ENCODE measurements at places on chromosomes 12 and 14.
A peak's percentile ranks its signal among the peaks of the same experiment; 100 is the strongest.

GRCh38 chr12:105272152-105272551, 36.2 kb upstream of the APPL2 start:
- no peak for DNase-seq

DNA sequence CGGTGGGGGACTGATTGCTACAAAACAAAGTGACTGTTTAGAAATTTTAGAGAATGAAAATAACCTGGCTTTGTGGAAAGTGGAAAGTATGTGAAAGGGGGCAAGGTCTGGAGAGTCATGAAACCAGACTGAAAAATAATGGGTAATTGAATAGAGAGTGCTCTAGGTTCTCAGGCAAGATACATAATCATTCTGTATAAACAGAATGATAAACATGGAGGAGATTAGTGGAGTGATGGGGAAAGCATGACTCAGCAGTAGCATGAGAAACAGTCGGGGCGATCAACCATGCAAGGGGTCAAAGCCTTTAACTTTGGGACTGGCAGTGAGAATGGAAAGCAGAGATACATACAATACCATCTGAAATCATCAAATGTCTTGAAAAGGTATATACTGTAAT, 332.5 kb downstream of the CCER1 start:
- DNase-seq = no peak

DNA sequence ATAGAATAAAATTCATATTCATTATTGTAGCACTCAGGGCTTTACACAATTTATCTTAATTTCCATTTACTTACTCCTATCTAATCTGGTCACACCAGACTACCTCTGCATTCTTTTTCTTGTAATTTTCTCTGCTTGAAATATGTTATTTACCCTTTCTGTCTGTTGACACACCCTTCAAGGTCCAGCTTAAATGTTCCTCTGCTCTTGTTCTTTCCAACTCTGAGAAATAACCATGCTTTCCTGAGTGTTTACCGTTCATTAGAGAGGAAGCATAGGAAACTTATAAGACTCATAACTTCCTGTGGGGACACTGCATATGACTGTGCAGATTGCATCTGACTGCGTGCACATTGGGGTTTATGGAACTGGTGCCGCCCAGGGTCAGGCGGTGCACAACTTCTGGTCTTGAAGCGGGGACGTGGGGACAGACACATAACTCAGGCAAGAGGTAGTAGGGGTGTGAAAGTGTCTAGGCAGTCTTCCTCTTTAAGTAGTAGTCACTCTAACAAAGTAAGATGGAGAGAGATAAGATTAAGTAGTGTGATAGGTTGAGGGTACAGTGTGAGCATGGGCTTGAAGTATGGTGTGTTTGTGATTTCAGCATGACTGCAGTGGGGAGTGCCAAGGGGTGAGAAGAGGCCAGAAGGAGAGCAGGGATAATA, 42.6 kb upstream of the FOXJ2 start:
- DNase-seq = peak; percentile 31

DNA sequence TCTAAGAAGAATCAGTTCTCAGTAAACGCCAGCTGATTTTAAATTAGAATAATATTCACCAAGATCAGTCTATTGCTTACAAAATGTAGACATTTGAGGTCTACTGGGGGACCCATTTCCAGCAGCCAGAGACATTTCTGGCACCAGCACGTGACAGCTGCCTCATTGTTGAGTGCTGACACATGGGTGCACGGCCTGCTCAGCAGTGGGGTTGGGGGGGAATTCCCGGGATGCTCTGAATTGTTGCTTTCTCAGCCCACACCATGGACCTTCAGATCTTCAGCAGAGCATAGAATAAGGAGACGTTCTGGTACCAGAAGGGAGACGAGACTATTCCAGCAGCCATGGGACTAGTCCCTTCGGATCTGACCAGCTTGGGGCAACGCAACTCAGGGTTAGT, 18.3 kb downstream of the PLEKHG7 start:
- no peak for DNase-seq

DNA sequence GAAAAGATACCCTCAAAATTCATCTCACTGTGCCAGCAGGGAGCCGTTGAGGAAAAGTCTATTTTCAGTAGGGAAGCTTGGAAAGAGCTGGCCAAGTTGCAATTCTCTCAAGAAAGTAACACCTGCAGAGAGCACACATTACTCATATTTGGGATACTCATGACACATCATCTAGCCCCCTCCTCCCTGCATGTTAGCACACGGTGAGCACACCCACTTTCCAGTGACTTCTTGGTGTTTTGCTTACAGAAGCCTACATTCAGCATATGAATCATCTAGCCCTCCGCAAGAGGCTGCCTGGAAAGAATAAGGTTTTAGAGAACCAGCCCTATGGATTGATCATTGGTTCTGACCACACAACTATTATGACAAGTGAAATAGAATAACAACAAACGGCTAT, 124.5 kb downstream of the PTPRO start:
- DNase-seq = no peak

GRCh38 chr12:80041692-80042091, 57.6 kb upstream of the OTOGL start:
- no peak for DNase-seq

GRCh38 chr12:51631591-51631990, 40.6 kb downstream of the SCN8A start:
- no peak for DNase-seq

- DNase-seq = no peak
Measured at GRCh38 chr14:26276757-26277156, 321.1 kb downstream of the NOVA1 start.

DNA sequence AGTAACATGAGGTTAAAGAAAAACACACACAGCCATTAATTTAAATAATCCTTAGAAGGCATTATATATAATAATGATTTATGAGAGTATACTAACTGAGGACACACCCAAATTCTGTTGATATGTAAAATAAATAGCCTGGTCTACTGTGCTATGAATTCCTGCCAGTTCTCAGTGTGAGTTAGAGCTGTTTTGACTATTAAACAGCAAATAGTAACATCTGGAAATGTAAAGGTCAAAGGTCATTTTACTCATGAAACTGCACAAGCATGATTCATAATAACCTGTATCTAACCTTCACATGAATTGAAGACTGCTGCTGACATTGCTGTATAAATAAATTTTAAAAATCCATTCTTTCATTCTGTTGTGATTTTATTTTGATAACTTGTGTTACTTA, 966.7 kb downstream of the SLC6A15 start:
- DNase-seq = no peak

GRCh38 chr14:60652674-60653651, 3.7 kb upstream of the SIX1 start:
- DNase-seq = no peak

- DNase-seq = no peak
Measured at GRCh38 chr12:127178463-127178862, 1088.5 kb upstream of the TMEM132C start.

DNA sequence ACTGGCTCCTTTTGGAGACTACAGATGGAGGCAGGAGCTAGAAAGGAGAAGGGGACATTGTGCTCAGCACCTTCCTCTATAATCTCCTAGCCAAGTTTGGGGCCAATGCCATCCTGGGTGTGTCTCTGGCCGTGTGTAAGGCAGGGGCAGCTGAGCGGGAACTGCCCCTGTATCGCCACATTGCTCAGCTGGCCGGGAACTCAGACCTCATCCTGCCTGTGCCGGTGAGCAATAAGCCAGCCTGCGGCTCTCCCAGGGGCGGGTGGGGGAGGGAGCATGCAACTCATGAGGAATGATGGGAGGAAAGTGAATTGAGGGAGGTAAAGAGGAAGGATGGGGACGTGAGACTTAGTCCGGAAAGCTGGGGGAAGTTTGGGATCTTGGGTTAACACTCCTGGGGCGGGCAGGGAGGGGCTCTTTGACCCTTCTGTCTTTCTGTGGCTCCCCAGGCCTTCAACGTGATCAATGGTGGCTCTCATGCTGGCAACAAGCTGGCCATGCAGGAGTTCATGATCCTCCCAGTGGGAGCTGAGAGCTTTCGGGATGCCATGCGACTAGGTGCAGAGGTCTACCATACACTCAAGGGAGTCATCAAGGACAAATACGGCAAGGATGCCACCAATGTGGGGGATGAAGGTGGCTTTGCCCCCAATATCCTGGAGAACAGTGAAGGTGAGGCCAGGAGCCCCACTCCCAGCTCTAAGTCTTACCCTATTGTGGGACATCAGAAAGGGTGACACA, 3.3 kb downstream of the ENO2 start:
- DNase-seq = no peak

DNA sequence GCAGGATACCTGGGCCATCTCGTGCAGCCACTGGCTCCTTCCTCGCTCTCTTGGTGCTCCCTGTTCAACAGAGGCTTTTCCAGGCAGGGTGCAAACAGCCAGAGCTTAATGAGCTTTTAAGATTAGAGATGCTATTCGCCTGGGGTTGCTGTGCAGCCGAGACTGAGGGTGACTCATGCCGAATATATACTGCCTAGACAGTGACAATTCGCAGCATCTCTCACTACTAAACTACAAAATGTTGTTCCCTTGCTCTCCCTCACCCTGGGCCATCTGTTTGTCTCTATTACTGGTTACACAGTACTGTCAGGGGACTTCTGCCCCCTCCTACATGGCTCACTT, 26.0 kb upstream of the TESC start:
- DNase-seq = no peak

GRCh38 chr14:47332939-47333338, 342.5 kb downstream of the MDGA2 start:
- no peak for DNase-seq

- DNase-seq = no peak
Measured at GRCh38 chr12:99257672-99258071, 389.9 kb upstream of the GARIN6 start.

DNA sequence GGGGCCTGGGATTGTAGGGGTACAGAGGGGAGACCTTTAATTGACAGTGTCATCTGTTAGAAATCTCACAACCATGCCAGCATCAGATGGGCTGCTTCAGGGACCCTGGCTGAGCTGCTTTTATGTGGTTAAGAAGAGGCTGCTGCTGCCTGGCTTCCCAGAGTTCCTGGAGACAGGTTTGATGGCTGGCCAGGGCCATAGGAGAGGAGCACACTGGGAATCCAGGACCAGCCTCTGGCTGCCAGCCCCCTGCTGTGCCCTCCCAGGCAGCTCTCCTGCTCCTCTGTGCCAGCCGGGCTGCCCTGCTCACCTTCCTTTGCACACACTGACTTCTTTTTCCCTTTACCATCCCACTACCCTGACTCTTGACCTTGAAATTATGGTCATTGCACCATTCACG, 507 bp upstream of the KRT73 start:
- DNase-seq = no peak

- DNase-seq = no peak
Measured at GRCh38 chr12:91222746-91223145, 40.1 kb upstream of the DCN start.

- no peak for DNase-seq
Measured at GRCh38 chr12:77578466-77579220, 252.1 kb upstream of the NAV3 start.

DNA sequence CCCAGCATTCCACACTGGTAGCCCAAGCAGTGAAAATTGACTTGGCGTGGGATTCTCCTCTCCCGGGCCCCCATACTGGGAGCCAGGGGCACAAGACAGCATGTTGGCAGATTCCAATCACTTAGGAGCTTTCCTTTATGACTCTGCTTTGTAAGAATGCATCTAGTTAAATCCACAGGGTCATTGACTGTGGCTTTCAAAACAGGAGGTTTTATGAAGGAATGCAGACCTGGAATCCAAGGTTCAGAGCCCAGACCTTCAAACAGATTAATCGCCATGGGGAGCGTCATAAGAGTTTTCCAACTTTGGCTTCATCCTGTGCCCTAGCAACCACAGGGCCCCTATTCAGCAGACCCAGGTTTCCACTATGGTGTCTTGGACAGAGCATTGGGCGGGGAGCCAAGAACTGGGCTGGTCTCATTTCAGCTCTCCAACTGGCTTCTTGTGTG, 76.4 kb upstream of the RMST start:
- DNase-seq = no peak

GRCh38 chr12:22787557-22787956, 162.6 kb downstream of the ETNK1 start:
- no peak for DNase-seq

GRCh38 chr14:65864549-65864948, 452.0 kb downstream of the FUT8 start:
- DNase-seq = no peak

DNA sequence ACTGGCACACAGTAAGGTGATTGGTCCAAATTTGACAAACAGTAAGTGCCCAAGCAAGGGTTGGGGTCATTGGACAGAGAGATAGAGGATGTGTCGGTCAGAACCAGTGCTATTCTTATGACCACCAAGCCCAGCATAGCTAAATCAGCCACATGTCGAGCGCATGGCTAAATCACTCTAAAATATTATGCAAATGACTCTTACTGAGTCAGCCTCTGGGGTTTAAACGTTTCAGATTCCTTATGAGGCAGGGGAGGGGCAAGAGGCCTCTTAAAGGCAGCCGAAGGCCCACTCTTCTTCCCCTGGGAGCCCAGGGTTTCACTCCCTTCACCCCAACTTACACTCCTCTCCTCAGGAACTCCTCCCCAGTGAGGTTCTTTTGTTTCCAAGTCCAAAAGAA, 603 bp upstream of the ENDOU start:
- no peak for DNase-seq

DNA sequence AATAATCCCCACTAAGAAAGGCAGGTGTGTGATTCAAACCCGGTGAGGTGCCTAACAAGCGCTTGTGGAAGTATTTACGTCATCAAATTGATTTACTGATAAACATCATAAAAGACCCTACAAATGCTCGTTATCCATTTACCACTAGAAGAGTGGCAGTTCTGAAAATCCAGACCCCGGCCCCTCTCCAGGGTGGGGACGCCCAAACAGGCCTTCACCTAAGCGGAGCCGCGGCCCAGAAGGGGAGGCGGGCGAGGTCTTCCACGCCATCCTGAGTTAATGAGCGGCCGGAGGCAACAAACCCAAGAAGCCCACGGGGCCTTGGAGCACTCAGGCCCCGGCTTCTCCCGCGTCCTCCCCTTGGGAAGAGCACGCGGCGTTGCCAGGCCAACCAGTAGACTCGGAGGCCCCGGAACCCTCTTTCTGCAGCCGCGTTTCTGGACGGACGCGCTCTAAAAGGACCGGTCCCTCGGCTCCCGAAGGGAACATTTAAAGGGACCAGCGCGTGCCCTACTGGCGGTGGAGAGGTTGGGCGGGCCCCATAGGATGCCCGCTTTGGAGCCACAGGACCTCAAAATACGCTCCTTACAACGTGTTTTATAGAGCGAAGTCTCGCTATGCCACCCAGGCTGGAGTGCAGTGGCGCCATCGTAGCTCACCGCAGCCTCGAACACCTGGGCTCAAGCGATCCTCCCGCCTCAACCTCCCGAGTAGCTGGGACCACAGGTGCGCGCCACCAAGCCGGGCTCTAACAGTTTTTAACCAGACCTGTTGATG, 3.5 kb downstream of the PTPN21 start:
- no peak for DNase-seq

Measured in T-helper 17 cell (primary cell).